Stimulated activated CD8-positive, alpha-beta memory T cell treated with anti-CD3 and anti-CD28 coated beads, Interleukin-15, amount 100 ng/mL, for 24 hours (primary cell): ENCODE measurements at places on chromosomes 16 and 17.

DNA sequence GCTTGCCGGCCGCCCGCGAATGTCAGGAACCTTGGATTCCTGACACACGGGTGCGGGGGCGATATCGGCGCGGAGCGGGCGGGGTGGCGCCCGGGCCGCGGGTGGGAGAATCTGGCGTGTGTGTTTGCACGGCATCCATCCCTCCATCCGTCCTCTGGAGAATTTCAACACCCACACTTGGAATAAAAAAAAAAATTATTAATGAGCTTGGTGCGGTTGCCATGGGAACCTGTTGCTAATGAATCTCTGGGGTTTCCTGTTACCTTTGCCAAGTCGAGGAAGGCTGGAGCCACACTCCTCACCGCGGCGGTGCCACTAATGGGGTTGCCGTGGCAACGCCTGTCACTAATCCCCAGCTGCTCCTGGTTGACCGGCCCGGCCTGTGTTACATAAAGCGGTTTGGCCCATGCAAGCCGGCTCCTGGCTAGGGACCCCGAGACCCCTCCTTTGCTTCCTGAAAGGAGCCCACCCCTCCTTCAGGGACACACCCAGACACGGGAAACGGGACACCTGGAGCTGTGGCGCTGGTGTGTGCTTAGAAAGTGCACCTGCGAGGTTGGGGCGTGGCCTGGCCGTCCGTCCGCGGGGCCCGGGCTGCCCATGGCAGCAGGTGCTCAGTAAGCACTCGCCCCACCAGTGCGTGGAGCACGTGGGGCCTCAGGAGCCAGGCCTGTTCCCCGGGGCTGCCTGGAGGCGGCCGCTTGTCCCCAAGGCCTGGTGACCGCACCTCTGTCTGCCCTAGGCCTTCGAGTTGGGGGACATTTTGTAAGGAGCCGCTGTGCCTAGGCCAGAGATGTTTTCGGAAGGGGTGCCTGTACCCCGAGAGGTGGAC lies 14.6 kb downstream of the CACNA1H start:
- DNase-seq: no peak

GRCh38 chr16:51638339-51639135 lies 487.5 kb upstream of the SALL1 start:
- DNase-seq: no peak

- no peak for DNase-seq
Observed at GRCh38 chr17:36529121-36529520, 5.5 kb downstream of the MYO19 start.

- DNase-seq: no peak
Observed at GRCh38 chr17:6668727-6669425, 17.3 kb downstream of the C17orf100 start.

- no peak for DNase-seq
Observed at GRCh38 chr16:23516366-23517137, 6.3 kb upstream of the GGA2 start.

DNA sequence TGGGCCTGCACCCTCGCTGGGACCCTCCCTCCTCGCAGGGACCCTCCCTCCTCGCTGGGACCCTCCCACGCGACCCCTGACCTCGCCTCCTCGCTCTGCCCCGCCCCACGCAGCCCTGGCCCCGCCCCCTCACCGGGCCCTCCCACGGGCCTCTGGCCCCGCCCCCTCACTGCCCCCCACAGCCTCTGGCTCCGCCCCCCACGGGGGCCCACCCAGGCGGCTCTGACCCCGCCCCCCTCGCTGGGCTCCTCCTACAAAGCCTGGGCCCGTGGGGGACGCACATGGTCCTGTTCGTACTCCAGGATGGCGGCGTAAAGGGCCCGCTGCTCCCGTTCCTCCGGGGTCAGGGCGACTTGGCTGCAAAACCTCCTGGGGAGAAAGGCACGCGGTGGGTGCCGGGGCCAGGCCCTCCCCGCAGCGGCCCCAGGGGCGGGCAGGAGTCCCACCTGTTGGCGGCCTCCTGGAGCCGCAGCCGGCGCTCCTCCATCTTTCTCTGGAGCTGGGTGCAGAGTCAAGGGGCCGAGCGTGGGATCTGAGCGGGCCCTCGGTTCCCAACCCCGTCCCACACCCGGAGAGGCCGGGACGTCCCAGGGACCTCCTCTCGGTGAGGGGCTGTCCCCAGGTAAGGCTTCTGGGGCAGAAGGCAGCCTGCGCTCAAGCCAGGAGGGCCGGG lies 9.0 kb downstream of the VPS9D1 start:
- DNase-seq: no peak

DNA sequence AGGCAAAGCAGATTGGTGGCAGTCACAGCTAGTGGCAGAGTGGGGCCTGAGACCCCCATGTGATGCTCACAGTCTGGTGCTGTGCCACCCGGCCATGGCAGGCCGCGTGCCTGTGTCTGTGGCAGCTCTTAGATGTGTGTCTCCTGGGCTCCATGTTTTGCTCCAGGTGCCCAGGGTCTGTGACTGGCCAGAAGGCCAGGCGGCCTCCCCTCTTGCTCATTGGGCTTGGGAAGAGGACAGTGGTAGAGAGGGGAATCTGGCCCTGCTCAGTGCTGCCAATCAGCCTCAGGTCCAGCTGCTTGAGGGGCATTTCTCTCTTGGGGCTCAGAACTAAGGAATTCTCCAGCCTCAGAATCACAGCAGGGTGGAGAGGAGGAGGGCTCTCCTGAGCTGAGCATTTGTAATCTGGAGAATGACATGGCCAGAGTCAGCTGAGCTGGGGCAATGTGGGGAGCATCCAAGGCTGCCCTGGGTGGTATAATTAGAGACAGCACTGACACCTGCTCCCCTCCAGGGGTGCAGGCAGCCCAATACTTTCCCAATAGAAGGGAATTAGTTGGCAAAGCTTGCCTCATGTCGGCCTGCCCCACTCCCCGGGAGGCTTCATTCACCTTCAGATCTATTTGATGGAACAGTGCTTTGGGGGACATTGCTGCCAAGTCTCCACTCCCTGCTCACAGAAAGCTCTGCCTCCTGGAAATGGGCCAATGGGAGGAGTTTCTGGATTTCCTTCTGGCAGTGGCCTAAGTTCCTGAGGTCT lies 2.7 kb upstream of the LASP1NB start:
- no peak for DNase-seq

DNA sequence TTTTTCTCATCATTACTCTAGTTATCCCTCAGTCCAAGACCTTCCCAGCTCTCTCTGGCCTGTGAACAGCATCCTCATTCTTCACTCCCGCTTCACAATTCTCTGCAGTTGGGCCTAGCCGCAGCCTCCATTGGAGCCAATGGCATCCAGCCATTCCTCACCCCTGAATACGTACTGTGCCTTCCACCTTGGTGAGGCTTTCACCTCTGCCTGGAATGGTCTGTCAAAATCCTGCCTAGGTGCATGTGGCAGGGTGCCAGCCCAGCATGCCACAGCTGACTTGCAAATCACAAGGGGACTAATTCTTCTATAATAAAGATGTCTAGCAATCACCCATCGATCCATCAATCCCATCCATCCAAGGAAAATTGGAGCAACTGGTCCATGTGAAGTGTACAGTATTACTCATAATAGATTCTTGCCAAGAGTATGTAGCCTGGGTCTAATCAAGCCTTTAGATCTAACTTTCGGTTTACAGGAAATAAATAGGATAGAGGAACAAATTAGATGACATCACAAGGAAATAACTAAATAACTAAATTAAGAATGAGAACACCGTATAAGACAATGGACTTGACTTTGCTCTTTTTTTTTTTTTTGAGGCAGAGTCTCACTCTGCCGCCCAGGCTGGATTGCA lies 5.1 kb upstream of the CX3CL1 start:
- no peak for DNase-seq

DNA sequence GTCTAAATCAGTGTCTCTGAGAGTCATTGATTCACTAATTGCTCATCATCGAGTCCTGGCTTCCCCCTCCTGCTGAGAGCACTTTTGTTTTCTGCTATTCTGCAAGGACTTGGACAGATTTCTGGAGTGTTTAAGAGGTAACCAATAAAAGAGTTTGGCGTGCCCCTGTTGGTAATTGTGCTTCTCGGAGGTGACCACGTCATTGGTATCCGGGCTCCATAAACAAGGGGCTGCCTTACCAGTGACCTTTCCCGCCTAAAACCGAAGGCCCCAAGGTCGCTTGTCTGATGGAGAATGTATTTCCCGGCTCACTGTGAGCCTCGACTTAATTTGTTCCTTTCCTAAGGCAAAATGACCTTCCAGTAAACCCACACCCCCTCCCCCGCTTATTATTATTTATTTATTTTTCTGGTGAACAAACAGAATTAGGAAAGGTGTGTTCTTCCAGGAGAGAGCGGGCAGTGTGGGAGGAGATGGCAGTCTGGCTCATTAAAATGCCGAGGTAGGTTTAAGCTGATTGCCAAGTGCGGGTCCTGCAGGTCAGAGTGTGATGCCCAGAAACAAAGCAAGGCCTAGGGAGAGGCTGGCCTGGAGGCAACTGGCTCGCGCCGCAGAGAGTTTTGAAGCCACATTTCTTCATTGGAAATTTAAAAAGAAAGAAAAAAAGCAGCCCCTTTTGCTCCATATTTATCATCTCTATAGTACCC lies 30.2 kb downstream of the MSI2 start:
- no peak for DNase-seq

DNA sequence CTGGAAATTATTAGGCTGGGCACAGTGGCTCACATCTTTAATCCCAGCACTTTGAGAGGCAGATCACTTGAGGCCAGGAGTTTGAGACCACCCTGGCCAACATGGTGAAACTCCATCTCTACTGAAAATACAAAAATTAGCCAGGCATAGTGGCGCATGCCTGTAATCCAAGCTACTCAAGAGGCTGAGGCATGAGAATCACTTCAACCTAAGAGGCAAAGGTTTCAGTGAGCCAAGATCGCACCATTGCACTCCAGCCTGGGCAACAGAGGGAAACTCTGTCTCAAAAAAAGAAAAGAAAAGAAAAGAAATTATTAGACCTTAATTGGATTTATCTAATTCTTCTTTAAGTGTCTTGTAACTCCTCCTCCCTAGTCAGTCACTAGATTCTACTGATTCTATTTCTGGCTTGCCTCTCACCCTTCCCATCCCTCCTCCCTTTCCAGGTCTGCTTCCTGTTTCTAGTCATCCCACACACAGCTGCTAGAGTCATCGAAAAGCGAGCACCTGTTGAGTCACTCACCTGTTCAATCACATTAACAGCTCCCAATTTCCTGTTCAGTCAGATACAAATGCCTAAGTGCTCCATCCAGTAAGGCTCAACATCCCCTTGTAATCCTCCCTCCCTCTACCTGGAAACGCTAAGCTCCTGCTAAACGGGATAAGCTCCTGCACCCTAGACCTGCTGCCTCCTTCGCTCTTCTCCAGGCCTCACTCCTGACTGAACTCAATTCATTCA lies 34.6 kb downstream of the ERN1 start:
- no peak for DNase-seq

- DNase-seq: no peak
Observed at GRCh38 chr16:53784291-53784690, 80.3 kb downstream of the FTO start.

- no peak for DNase-seq
Observed at GRCh38 chr16:57325458-57325857, 33.1 kb upstream of the CCL22 start.

DNA sequence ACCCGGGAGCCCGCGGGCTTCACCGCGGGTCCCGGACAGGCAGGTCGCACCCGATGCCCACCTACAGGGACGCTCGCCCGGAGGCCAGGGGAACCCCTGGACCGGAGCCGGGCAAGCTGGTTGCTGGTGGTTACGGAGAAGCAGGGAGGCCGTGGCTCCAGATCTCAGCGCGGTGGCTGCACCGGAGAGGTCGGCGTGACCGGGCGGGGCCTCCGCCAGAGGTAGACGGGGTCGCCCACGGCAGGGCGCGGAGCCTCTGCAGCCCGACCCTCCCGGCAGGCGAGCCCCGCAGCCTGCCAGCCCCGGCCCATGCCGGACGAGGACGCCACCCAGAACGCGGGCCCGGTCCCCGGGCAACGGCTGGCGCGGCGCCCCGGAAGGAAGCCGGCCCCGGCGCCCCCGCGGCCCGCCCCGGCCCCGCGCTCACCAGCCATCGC lies 341 bp downstream of the PCYT2 start:
- DNase-seq: no peak

DNA sequence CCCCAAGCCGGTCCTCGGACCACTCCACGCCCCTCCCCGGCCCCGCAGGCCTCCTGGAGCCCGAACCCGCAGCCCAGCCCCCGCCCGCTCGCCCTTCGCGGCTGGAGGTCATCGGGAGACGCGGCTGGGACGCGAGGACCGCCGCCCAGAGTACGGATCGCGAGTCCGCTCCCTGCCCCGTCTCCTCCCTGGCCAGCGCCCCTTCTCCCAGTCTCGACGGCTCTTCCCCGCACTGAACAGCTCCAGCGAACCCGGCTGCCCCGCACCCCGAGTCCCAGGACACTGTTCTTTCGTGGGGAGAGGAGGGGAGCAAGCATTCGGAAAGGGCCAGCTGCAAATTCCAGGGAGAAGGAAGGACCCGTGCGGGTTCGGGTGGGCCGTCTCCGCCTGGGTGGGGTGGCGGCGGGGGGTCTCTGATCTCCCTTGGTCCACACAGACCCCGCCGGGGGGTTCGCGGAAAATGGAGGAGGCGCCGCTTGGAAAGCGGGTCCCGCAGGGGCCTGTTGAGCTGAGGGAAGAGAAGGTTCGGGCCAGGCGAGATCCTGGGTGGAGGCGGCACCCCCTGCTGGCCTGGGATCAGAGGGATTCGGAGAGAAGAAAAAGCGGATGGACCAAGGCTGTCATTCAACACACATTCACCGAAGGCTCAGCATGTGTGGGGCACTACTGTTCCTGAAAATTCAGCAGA lies 632 bp upstream of the RTN4RL1 start:
- no peak for DNase-seq

- no peak for DNase-seq
Observed at GRCh38 chr17:32593003-32593402, 106.2 kb downstream of the CDK5R1 start.

DNA sequence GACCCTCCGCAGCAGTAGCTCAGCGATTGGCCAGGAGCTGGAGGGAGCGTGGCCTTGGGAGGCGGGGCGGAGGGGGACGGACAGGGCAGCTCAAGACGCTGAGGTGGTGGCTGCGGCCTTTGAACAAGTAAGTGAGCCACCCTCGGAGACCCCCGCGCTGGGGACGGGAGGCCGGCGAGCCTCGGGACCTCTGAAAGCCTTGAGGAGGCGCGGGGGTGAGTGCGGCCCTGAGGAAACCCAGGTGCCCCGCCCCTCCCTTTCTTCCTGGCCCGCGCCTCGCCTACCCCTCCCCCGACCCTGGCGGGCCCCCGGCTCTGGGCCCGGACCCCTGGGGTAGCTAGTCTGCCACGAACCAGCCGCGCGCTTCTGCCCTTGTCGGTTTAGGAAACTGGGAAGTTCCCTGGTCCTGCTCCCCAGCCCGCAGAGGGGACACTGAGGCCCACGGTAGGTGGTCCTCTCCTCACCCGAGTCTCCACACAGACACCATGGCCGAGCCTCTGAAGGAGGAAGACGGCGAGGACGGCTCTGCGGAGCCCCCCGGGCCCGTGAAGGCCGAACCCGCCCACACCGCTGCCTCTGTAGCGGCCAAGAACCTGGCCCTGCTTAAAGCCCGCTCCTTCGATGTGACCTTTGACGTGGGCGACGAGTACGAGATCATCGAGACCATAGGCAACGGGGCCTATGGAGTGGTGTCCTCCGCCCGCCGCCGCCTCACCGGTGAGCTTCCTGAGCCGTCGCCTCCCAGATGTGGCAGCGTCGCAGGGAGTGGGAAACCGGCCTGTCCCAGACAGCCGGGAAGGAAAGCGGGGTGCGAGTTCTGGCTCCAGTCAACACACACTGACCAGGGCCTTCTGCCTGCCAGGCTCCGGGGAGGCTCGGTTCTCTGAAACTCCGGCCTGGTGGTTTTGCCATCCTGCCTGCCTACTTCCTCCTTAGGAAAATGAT lies at the start of gene MAPK7:
Gene MAPK7, plus strand, starts transcription at position 83 of the 945 bp plus-strand sequence. Its CDS starts 403 bp downstream, at position 486.
- DNase-seq: no peak
